ENCODE measurements at places on chromosomes 11 and 22.
A peak's percentile ranks its signal among the peaks of the same experiment; 100 is the strongest.

- no peak for DNase-seq
Measured at GRCh38 chr11:29024386-29024785, 916.2 kb downstream of the METTL15 start.

GRCh38 chr11:120172054-120172911 is 34.4 kb upstream of the TRIM29 start:
- peak; percentile 39 for DNase-seq

GRCh38 chr22:50696799-50697561 is 24.4 kb downstream of the SHANK3 start:
- DNase-seq: no peak

DNA sequence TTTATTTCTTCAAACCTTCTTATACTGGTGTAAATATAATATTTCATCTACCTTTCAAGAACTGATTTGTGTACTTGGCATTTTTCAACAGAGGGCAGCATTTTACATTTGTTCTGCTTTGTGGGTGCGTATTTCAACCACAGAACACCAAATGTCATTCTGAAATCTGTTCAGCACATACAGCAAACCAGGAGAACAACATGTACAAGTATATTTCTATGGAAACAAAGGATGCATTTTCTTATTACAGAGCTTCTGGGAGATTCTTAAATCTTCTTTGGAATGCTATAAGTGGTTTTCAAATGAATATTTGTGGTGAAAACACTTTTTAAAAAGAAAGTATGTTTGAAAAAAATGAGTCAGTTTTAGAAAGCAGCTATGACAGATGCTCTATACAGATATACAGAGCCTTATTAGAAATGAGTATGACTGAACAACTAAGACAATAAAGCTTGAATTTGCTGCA is 946.0 kb downstream of the FAM181B start:
- DNase-seq: no peak

DNA sequence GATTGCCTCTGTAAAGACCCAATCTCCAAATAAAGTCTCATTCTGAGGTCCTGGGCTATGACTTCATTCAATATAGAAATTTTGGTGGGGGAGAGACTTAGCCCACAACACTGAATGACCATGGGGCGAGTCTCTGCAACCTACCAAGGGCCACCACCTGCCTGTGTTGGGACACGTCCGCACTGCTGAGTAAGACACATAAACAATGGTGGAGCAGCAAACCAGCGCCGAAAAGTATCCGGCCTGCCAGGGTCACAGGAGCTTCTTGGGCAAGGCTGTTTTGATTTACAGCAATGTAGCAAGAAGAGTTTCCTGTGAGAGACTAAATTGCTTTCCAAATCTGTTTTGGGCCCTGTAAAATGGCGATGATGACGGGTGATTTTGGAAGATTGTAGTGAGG is 122.3 kb downstream of the SHANK2 start:
- no peak for DNase-seq

- DNase-seq: no peak
Measured at GRCh38 chr22:43247546-43248260, 60.8 kb upstream of the TTLL12 start.

DNA sequence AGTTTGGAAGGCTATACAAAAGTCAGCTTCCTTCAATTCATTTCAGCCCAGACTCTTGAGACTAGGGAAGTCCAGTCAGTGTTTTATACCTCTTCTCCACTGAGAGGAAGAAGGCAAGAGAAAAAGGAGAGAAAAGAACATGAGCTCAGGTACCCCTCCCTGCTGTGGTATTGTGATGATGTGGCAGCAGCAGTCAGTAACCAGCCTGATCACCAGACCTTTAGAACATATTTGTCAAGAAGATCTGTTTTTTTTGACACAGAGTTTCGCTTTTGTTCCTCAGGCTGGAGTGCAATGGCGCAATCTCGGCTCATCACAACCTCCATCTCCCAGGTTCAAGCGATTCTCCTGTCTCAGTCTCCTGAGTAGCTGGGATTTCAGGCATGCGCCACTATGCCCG is 21.2 kb upstream of the RPS13 start:
- no peak for DNase-seq

DNA sequence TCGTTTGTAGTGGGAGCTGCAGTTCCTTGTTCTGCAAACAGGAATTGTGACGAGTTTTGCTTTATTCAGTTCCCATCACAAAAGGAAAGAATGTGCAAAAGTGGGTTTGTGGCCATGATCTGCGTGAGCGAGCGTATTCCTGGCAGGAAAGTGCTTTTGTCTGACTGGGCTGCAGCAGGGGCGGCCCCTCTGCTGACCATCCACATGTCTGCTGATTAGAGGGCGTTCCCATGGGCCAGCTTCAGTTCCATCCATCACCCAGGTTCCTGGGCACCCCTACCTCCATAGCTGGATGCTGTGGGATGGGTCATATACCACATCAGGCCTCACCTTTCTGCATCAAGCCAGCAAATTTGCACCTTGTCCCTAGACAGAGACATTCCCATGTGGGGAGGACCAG is 28.9 kb upstream of the GAL start:
- no peak for DNase-seq

- no peak for DNase-seq
Measured at GRCh38 chr11:59212744-59213631, at the start of gene MPEG1. MPEG1 (minus strand) TSS chr11:59212927; CDS start chr11:59212865, 62 bp downstream.
